AG09309 (cell line): ENCODE measurements at places on chromosomes 7 and 10.

- DNase-seq = no peak
These were observed 560.0 kb upstream of the GALNT17 start for GRCh38 chr7:70571961-70572360.

DNA sequence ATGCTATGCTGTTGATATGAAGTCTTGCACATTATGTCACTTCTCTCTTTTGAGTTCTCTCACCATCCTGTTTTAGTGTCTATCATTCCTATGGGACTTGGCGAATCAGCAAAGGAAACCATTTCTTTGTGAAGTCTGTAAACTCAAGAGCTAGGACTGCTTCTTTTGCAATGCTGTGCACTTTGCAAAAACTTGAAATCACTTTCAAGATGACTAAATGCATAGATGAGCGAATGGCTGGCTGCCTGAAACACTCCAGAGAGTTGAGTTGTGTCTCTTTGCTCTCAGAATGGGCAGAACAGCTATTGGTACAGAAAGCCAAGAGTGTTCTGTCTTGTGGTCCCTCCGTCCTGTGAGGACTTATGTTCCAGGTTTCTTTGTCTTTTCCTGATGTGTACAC is 18.3 kb upstream of the ELMO1 start:
- DNase-seq = no peak

- no peak for DNase-seq
These were observed 757.3 kb downstream of the TYW1 start for GRCh38 chr7:67753891-67754290.

- DNase-seq = no peak
These were observed 29.2 kb downstream of the DLD start for GRCh38 chr7:107920048-107920772.

DNA sequence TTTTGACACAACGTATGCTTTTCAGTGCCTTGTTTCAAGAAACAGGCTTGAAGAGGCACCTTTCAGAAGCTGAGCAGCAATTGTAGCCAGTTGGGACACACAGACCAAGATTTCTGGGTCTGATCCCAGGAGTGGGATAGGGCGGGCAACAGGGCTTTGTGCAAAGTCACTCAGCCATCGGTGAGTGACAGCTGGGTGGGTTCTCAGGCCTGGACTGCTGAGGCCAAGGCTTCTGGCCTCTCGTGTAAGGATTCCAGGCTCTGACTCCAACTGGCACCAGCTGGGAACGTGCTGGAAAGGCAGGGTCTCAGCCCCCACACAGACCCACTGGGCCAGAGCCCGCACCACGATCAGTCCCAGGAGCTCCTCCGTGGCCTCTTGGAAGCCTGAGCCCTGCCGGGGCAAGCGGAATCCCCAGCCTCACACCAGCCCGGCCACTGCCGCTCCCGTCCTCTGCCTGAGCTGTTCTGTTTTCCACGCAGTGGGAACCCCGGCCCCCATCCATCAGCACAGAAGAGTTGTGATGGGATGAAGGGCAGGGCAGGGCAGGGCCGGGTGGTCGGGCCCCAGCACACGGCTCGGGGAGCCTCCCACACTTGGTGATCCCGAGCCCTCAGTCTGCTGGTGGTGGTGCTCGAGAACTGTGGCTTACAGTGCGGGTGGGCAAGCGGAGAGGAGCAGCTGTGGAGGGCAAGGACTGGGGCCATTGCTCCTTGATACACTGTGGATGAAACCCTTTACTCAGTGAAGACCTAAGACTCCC is 46.8 kb downstream of the VIPR2 start:
- no peak for DNase-seq
